ENCODE measurements at places on chromosomes 5 and 9.

- DNase-seq, result no peak
Observed at GRCh38 chr5:155025895-155026294, 12.3 kb downstream of the KIF4B start.

- no peak for DNase-seq
Observed at GRCh38 chr9:123952641-123953495, 22.9 kb upstream of the DENND1A start.

DNA sequence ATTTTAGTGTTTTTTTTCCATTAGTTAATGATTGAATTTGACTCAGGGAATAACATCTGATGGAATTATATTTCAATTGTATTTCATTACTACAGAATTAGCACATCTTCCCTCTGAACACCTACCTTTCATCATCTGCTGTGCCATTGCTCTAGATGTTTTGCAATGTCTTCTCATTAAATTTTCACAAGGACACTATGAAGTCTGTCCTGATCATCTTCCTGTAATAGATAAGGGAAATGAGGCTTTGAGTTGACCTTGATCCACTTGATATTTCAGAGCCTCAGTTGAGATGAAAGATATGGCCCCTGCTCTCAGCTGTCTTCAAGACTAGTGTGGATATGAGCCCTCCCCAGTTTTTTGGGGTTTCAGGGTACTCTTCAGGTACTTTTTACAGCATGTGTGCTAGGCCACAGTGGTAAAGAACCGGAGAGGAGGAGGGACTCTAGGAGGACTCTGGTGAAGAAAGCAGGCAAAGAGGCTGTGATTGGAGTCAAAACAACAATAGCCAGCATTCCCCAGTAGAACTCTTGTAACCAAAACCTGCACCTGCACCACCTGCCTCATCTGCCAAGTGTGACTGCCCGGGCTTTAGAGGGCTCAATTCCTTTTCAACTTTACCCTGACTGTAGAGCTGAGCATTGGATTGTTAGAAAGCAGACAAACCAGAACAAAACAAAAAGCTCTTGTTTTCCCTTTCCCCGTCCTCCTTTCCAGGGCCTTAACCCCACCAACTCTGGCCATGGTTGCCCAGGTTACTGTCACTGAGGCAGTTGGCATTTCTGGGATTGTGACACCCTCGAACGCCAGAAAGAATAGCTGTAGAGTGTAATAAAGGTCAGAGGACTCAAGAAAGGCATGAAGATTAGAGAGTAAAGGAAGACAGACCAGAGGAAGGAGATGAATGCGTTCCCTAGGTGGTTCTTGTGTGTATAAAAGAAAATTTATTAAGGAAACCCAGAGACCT lies 56.3 kb downstream of the ERAP1 start:
- DNase-seq, result no peak

DNA sequence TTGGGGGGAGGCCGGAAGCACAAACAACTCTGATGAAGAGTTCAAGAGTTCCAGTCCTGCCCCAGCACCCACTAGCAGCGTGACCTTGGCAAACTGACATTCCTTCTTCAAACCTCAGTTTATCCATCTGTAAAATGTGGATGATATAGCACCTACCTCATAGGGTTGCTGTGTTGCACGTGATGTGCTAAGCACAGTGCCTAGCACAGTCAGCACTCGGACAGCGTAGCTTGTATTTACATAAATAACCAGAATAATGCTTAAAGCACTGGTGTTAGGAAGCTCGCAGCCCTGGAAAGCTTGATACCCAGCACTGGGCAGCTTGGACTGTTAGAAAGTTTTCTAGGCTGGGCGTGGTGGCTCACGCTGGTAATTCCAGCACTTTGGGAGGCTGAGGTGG lies 5.1 kb downstream of the PKN3 start:
- DNase-seq, result no peak

GRCh38 chr9:98091735-98092612 lies 27.0 kb downstream of the TRIM14 start:
- no peak for DNase-seq

DNA sequence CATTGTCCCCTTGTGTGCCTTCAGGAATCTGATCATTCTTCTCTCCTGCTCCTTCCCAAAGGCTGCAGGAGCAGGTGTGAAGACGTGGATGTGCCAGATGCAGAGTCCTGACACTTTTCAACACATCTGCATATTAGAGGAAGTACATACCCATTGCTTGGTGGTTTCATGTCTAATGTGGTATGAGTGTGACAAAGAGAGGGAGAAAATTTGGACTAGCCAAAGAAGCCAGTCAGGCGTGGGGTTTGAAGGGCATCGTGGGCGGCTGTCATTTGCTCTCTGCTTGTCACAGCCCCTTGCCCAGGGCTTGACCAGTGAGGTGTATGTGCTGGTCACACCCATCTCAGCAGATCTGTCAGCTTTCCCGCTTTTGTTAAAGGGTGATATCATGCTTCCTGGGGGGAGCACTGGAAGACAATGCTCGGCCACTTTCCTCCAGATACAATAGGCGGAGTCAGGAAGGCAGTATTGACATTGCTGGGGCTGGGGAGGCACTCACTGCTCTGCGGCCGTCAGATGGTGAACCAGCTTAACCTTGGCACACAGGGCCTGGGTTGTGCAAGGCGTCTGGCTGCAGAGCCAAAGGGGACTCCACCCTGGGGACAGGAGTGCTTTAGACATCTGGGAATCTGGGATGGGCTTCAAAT lies 8.6 kb downstream of the TEK start:
- no peak for DNase-seq

GRCh38 chr5:52898961-52899680 lies 90.0 kb upstream of the ITGA2 start:
- DNase-seq, result no peak

DNA sequence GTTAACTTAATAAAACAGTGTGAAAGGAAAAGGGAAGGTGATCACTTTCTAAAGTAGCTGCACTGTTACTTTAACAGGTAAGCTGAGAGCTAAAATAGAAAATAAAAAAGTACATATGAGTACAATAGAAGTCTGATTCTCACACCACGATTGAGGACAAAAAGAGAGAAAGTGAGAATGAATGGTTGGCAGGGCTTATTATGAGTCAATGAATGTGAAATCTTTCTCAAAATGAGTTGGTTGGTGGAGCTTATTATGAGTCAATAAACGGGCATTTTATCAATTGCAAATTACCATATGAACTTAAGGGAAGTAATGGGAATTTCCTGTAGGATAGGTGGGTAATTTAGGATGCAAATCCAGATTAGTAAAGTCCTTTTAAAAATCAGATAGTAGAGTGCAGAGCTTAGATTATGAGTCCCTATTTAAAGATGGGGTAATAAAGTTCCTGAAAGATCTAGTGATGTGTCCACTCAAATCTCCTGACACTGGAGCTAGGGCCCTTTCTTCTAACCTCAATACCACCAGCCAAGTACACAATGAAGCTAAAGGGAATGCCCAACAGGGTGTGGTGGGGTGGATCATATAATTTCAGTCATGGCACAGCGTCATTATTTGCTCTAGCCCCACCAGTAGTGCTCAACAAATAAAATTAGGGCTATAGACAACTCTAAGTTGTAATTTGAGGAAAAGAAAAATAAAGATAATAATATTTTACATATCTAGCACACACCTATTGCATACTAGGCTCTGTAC lies 21.1 kb upstream of the TLR4 start:
- DNase-seq, result no peak

- DNase-seq, result no peak
Observed at GRCh38 chr5:17147617-17148016, 69.8 kb upstream of the BASP1 start.

DNA sequence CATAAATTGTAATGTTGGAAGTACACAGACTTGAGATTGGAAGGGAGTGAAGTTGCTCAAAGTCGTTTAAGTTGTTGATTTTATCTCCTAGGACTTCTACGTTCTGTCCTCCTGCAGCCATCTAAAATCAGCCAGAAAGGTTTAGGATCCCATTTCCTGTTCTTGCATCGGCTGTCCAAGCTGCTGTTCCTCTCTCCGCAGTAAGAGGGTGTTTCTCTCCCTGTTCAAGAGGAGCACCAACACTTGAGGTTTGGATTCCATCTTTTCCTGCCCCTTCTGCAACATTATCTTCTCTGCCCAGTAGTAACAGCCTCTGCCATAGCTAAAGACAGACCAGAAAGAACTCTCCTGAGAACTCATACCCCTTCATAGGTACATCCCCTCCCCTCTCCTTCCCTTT lies 373.4 kb downstream of the GADD45G start:
- DNase-seq, result no peak

- DNase-seq, result no peak
Observed at GRCh38 chr5:151151263-151151660, 6.3 kb downstream of the ANXA6 start.

DNA sequence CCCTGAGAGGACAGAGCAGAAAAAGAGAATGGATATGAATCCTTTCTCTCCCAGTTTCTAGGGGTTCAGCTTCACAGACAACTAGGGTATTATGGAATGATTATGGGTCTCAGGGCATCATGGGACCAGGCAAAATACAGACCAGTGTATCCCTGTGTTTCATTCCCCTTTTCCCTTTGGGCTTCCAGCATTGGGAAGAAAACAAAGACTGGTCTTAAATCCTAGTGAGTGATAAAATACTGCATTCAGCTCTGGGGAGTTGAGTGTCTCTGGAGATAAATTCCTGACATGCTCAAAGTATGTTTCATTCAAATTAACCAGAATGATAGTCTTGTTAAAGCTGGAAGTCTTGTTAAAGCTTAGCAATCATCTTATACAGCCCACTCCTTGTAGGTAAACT lies 2.4 kb upstream of the POU4F3 start:
- DNase-seq, result no peak

GRCh38 chr5:141475625-141476131 lies at the start of gene PCDHGC3:
PCDHGC3 (plus strand) TSS chr5:141475966; CDS start chr5:141476117, 151 bp downstream.
- peak; percentile 42 for DNase-seq

- DNase-seq, result no peak
Observed at GRCh38 chr5:89988998-89989655, 420.4 kb downstream of the CETN3 start.

Data from stimulated activated CD4-positive, alpha-beta T cell treated with anti-CD3 and anti-CD28 coated beads, Interleukin-4, amount 100 ng/mL, for 4 hours (primary cell).